ENCODE measurements at places on chromosomes 7 and 10. TPM values are rescaled to one million over a fixed set of nuclear protein-coding genes. Genes with fewer than 3 reads are reported as not detected.

Gene OGA
- polyA plus RNA-seq, result 47.6 TPM

Gene UCMA
- not detected for polyA plus RNA-seq

Gene TAS2R41
- polyA plus RNA-seq, result not detected

Gene MOGAT3
- not detected for polyA plus RNA-seq

Gene C10orf120
- not detected for polyA plus RNA-seq

All from adipose tissue (tissue), 3 donors.